Thoracic aorta (tissue), 2 donors: ENCODE measurements at places on chromosomes 4 and X. TPM values are rescaled to one million over a fixed set of nuclear protein-coding genes. Genes with fewer than 3 reads are reported as not detected.

- no peak for DNase-seq
Observed at GRCh38 chr4:4227510-4228355, 1.0 kb upstream of the OTOP1 start.

GRCh38 chr4:76494243-76494642, 59.2 kb downstream of the SHROOM3 start:
- no peak for DNase-seq

DNA sequence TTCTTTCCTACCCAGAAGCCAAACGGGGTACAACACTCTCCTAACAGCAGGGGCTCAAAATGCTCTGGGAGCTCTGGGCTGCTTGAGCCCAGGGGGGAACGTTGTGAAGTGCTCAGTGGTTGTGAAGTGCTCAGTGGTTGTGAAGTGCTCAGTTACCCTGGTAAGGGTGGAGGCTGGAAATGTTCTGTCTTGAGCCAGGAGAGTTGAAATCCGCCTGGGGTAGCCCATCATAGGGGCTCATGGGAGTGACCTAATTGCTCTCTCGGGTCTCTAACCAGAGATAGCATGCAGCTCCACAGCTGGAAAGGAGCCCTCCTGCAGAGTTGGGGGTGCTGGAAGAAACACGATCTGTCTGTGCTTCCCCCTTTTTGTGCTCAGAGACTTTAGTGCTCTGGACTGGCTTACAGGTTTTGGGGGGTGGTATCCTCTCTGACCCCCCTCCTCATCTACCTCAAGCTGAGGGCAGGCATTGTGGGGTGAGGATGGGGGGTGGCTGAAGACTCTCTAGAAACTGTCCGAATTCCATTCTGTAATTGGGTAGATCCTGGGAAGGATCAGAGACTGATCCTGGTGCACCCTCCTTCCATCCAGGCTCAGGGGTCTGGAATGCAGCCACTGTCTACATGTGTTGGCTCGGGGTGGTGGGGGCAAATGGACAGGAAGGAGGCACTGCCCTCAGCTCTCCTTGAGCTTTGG, 2.7 kb downstream of the EFNB1 start:
- no peak for DNase-seq

GRCh38 chrX:64204252-64204651, 1.3 kb downstream of the AMER1 start:
- DNase-seq: no peak

DNA sequence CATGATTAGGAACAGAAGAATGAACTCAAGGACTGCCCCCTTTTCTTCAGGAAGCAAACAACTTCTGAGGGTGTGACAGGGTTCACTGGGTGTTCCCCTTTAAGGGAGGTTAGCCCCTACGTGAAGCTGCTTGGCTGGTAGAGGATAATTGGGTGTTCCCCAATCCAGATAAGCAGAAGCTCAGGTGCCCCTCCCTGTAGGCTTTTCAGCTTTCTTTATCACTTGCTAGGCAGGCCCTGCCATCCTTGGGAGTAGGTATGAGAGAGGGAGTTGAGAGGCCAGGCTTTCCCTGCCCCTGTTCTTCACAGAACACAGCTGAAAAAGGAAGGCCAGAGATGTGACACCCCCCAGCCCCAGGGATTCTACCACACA, 44.2 kb downstream of the RTL9 start:
- DNase-seq: no peak

GRCh38 chr4:64158648-64159326, 250.5 kb downstream of the TECRL start:
- DNase-seq: no peak

DNA sequence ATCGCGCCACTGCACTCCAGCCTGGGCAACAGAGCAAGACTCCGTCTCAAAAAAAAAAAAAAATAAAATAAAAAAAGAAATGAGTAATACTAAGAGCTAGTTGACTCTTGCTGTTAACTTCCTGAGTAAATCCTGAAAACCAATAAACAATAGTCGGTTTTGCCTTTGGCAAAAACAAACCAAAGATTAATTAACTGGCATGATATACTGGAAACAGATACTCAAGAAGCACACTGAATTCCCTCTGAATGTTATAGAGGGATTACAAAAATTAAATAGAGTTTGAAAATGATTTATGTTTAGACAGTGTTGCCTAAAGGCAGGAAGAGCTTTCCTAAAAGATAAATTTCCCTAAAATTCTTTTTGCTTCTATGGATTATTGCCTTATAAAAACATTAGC, 1702.3 kb downstream of the STIM2 start:
- DNase-seq: no peak

- DNase-seq: no peak
Observed at GRCh38 chrX:71056867-71057266, 11.3 kb downstream of the SNX12 start.

DNA sequence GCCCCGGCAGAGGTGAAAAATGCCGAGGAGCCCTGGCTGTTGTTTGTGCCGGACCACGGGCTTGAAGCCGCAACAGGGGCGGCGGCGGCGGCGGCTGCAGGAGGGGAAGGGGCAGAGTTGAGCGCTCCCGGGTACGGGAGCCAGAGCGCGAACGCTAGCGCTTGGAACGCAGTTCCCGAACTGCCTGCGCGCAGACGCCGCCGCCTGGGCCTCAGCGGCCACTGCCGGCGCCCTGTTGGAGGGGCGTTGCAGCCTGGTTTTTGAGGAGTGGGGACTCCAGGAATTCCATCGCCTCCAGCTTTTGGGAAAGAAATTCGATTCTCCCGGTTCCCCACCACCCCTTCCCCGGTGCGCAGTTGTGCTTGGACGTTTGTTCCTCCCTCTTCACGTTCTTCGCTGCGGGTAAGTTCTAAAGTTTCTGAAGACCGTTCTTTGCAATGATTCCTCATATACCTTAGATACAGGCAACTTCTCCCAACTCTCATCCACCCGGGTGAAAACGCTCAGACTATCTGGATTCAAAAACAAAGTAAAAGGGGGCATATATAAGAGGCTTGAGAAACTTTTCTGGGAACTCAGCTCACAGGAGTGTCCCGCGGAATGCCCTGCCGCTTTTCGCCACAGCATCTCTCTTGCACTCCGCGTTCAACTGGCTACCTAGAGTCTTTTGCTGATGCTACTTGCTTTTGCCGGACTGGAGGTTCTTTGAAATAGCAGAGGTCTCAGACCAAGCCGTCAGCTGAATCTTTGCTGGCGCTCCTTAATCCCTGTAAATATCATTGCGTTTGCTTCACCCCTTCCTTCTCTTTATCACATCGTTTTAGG, 1.0 kb downstream of the FAT4 start:
- DNase-seq: no peak

DNA sequence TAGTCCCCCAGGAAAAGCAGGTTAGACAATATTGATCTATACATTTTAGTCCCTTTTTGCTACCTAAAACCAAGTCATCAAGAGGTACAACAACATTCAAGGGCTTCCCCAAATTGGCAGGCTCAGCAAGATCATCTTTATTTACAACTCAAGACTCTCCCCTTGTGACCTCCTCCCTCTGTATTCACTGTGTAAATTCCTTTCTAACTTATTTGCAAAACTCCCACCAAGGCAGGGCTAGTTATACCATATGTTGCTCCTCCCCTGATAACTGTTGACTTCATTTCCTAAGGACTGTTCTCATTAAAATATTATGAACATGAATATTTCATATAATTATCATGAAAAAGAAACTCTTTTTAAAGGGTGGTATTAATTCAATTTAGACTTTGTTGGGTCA, 275.6 kb downstream of the DTHD1 start:
- DNase-seq: no peak

GRCh38 chr4:172996571-172997216, 171.9 kb upstream of the GALNT7 start:
- DNase-seq: no peak

DNA sequence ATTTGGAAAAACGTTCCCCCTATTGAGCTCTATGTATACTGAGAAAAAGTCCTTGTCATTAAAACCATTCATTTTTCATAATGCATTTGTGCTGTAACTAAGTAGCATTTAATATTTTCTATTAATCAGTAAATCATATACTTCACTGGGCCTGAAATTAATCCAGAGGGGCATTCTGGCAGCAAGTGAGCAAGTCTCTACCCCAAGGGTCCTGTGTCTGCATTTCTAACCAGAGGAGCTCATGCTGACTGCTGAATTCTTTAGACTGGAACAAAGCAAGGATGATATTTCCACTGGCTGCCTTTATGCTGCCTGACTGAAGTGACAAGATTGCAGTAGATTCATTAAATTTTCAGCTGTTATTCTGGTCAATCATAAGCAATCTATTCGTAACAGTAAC, 246.5 kb downstream of the SLITRK2 start:
- no peak for DNase-seq

GRCh38 chrX:66110112-66110511, 53.9 kb upstream of the HEPH start:
- no peak for DNase-seq

DNA sequence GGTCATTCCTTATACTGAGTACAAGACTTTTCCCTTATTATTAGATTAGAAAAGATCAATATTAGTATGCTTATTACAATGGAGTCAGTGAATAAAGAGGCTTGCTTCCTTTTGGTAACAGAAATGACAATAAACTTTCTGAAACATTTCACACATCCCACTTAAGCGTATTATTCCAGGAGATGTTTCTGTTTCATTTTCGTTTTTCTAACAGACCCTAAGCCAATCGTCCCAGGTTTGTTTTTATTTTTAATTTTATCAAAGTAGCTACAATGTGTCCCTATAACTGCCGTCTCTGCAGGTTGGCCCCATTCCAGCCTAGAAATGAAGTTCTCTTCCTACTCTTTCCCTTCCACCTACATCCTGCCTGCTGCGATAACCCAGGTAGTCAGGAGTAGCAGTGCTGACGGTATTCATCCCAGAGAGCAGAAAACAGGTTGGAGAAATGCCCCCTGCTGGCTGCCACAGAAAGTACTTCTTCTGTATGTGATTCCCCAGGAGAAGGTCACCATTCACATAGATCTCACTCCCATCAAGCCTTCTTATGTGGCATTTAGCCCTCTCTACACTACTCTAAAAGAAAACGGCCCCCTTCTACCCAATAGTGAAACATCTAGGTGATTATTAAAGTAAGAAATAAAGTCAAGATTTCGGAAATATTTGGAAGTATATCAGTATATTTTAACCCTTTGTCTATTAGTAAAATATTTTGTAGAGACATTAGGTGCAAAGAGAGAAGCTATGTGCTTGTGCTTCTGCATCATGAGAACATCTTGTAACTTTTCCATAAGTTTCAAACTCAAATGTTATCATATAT, 40.4 kb downstream of the ENPEP start:
- DNase-seq: no peak

DNA sequence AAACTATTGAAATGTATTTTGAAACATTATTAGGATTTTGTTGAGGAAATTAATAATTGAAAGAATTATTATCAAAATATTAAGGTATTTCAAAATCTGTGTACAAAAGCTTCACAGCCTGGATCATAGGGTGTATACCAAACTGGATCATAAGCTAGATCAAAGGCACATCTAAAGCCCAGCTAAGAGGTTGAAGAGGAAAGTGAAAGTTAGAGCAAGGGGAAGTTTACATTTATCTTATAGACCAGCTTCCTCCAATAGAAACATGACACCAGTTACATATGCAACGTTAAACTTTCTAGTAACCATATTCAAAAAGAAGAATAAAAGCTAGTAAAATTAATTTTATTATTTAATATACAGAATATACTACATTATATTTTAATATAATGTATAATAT, 227.2 kb upstream of the BMP3 start:
- DNase-seq: no peak

GRCh38 chrX:107673431-107673830, 45.1 kb downstream of the PRPS1 start:
- DNase-seq: no peak

DNA sequence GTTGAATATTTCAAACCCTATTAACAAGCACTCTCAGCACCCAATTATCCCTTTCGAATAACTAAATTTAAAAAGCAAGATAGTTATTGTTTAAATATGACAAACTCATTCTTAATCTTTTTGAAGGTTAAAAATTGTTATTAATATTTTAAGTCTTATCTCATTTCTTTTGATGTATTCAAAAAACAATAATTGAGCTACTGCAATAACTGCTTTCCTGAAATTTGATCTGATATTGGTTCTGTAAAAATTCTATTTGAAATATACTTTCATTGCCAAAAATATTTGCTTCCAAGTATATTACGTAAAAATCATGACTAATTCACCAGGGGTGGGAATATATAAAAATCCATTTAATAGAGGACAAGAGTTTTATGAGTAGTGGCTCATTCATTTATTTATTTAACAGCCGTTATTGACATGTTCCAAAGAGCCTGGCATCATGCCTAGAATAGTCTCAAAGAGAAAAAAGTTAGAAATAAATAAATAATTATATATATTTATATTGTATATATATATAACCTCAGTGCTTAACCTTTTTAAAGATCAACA, 34.4 kb downstream of the GLRA3 start:
- DNase-seq: no peak

Gene APELA
- total RNA-seq: not detected

Gene AASDH
- total RNA-seq: 4.6 TPM

Gene SSX2
- not detected for total RNA-seq

Gene CHRNA9
- total RNA-seq: not detected

Gene STK32B
- total RNA-seq: 7.0 TPM
